ENCODE measurements at places on chromosomes 2 and 18.

DNA sequence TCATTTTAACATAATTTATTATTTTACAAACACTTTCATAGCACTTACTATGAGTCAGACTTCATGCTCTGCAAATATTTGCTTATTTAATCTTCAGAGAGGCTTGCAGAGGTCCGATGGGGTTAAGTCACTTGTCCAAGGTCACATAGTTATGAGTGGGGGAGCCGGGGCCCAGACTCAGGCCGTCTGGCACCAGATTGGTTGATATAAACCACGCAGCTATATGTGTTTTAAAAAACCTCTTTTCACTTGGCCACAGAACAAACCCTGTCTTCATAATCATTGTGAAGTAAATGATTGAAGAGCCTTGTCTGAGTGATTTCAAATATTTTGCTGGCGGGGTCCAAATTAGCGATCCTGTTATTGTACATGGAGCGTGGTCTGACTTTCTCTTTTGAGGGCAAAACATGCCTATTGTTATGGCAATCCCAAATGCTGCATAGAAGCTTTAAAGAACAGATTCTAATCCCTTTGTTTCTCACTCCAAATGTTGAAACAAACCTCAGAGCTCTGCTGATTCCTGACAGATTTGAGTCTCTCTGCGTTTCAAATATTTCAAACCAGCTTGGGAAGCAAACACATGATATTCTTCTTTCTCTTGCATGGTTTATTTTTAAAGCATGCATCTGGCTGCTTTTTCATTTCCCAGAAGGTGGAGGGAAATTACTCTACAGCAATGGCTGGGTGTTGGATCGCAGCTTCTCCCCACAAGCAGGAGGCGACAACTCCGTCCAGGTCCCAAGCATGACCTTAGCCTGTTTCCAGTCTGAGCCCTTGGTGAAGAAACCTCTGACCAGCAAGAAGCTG is 142.4 kb downstream of the DDX1 start:
- peak; percentile 84 for DNase-seq

DNA sequence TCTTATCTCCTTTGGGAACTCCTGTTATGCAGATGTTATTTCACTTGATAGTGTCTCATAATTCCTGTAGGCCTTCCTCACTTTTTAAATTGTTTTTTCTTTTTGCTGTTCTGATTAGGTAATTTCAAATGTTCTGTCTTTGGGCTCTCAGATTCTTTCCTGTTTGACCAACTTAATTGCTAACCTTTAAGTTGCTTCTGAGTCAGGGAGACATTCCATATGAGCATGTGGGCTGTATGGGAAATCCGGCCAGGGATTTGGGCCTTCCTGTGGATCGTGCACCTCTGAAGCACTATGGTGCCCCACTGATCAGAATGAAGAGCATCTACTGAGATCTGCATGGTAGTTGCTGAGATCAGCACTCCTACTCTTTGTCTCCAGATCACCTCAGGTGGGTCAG is 44.7 kb upstream of the REEP1 start:
- no peak for DNase-seq

DNA sequence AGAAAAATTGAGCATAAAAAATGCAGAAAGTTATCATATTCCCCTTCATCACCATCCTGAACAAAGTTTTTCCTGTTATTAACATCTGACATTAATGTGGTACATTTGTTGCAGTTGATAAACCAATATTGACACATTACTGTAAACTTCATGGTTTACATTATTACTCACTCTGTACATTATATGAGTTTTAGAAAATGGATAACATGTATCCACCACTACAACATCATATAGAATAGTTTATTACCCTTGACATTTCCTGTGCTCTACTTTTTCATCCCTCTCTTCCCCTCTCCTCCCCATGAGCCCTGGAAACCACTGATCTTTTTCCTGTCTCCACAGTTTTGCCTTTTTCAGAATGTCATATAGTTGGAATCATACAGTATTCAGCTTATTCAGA is 618.6 kb upstream of the TMEFF2 start:
- DNase-seq: no peak

DNA sequence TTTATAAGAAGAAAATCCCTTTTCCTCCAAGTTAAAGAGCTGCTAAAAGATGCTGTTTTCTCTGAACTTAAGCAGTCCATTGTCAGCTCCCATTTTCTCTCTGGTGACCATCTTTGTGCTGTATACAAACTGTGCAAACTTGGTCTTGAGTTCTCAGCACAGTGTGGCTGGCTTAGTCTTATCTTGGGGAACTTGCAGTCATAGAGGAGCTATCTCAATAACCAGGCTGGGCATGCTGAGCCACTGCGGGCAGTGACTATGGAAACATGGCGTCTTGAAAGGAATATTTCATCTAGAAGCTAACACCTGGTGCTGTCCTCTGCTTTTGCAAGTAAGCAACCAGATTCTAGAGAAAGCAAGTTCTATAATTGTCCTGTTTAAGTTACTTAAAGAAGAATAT is 1334.4 kb upstream of the CELF4 start:
- DNase-seq: no peak

DNA sequence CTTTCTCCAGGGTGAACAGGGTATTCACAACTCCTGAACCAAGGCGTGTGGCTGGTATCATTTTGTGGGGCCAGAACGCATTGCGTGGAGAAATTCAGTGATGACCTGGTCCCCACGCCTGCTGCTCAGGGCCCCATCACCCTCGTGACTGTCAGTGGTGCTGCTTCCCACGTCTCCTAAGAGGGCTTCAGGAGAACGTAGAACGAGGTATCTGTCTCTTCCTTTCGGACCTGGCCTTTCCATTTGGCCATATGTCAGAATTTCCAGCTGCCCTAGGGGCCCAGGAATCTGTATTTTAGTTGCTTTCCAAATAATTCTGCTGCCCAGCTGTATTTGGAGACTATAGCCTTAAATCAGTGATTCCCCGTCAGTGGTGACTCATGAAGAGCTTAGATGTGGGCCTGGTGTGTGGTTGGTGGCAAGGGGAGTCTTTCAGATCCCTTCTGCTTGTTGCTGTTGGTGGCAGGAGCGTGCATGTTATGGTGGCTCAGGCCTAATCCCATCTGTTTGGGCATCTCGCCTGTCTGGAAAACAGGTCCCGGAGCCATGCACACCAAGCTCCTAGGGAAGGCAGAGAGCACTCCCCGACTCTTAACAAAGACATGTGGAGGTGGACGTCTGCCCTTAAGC is 56.4 kb downstream of the NPAS2 start:
- no peak for DNase-seq

DNA sequence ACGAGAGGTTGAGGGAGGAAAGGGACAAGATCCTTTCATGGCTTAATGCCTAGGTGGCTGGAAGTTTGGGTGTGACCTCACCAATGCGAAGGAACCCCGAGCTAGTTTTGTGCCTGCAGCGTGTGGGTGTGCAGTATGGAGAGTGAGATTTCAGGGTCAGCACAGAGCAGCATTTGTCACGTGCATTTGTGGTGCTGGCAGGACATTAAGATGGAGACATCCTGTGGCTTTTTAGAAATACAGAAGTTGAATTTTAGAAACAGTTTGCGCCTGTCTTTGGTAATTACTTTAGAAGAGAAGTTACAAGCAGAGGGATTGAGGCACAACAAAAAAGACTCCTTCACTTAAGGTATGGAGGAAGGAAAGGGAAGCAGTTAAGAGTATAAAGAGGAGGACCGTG is 258.2 kb upstream of the THUMPD2 start:
- DNase-seq: no peak

All from choroid plexus epithelial cell (primary cell).